ENCODE measurements at places on chromosomes 5 and 9.

DNA sequence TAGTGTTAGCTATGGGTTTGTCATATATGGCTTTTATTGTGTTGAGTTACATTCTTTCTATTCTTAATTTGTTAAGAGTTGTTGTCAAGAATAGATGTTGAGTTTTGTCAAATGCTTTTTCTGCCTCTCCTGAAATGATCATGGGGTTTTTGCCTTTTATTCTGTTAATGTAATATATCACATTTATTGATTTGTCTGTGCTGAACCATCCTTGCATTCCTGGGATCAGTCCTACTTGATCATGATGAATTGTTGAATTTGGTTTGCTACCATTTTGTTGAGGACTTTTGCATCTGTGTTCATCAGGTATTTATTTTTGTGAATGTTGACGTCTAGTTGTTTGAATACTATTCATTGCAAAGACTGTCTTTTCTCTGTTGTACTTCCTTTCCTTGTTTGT, 23.9 kb downstream of the RIC1 start:
- DNase-seq, result no peak

- no peak for DNase-seq
Observed at GRCh38 chr5:61486476-61486875, 154.4 kb downstream of the ZSWIM6 start.

DNA sequence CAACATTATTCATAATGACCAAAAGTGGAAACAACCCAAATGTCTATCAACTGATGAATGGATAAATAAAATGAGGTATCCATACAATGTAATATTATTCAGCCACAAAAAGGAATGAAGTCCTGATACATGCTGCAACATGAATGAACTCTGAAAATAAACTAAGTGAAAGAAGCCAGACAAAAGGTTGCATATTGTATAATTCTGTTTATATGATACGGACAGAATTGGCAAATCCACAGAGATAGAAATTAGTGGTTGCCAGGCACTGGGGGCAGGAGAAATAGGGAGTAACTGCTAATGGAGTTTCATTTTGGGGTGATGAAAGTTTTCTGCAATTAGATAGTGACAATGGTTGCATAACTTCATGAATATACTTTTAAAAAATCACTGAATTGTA, 47.0 kb downstream of the KIF24 start:
- DNase-seq, result no peak

DNA sequence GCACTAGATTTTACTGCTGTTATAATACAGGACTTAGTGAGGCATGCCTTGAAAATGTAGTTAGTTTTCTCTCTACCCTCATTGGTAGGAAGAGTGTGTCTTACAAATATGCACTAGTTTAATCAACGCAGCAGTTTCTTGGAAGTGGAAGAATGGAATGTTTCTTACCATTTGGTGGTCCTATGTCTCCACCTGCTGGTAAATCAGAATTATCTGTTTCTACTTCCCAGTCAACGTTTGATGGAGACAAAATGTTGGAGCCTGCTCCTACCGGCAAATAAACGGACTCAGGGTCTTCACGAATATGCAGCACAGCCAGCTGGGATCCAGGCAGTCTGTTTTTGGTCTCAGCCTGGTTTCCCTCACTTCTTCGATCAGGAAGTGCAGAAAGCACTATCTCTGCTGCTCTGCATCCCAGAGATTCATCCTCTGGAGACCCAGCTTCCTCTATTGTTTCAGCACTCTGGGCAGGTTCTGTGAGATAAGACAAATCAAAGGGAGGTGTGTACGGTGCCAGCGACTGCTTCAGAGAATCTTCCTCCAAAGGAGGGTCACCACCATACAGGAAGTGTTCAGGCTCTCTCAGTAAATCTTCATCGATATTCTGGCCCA, 59.5 kb upstream of the PCA3 start:
- DNase-seq, result no peak

DNA sequence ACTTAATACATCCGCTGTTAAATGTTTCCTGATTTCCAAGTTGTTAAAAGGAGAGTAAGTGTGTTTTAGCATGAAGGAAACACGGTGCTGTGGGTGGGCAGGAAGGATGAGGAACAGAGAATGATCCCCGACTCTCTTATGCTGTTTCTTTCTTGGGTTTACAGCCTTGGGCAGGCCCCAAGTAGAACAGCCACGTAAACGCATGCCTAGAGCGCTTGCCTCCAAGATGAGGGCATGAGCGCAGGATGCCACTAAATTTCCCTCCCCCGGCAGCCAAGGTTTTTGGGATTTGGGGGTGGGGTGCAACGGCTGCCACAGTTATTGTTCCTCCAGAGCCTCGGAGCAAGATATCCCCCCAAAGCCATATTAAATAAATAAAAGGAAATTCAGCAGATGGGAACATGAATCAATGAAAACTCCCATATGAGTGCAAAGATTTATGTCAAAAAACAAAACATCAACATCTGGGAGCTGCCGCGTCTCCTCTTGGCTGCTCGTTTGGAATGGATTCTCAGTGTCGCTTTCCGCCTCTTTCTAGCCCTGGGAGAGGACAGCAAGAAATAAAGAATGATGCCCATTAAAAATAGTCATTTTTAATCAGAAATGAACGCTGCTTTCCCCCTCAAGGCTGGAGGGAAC, 10.0 kb upstream of the DELE1 start:
- DNase-seq, result no peak

DNA sequence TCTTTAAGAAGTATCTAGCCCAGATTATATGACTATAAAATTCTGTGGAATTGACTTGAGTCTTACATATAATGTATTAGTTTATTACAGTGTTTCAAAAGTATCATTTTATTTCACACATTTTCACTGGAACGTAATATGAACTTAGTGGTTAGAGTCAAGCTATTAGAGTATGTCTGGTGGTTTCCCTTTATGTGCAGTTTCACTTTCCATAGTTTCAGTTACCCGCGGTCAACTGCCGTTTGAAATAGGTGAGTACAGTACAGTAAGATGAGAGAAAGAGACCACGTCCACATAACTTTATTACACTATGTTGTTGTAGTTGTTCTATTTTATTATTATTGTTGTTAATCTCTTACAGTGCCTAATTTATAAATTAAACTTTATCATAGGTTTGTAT, 50.5 kb downstream of the COMMD10 start:
- DNase-seq, result peak; percentile 82

GRCh38 chr9:115513148-115513547, 395.2 kb upstream of the TNC start:
- no peak for DNase-seq

GRCh38 chr5:167284222-167284890, 1007.1 kb upstream of the WWC1 start:
- no peak for DNase-seq

DNA sequence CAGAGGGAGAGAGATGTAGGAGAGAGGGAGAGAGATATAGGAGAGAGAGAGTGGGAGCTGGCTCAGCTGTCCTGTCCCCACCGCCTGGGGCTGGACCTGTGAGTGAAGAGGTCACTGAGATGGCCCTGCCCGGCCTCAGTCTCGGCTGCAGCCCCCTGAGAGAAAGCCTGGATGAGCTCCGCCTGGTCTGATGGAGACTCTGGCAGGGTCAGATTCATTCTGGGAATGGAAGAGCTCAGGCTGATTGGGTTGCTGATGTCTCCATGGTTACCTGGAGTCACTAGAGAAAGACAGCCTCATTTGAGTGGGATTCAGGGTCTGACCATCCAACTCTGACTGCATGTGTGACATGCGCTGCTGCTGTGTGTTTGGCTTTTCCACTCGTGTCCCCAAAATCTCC, 27.1 kb upstream of the SEMA4D start:
- no peak for DNase-seq

Measured in T-helper 2 cell (primary cell).